ENCODE measurements at places on chromosomes 2 and 18.

DNA sequence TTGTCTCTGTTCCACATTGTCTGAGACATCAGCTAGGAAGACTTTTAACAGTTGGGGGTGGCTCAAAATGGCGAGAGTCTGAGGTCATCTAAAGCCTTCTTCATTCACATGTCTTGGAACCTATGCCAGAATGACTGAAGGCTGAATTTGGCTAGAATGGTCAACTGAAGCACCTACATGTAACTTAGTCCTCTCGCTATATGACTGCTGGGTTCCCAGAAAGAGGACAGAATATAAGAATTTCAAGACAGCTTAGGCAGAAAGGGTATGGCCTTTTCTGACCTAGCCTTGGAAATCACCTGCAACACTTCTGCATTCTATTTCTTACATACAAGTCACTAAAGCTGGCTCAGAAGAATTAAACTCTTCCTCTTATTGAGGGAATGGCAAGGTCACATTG lies 75.6 kb upstream of the OTX1 start:
- no peak for DNase-seq

DNA sequence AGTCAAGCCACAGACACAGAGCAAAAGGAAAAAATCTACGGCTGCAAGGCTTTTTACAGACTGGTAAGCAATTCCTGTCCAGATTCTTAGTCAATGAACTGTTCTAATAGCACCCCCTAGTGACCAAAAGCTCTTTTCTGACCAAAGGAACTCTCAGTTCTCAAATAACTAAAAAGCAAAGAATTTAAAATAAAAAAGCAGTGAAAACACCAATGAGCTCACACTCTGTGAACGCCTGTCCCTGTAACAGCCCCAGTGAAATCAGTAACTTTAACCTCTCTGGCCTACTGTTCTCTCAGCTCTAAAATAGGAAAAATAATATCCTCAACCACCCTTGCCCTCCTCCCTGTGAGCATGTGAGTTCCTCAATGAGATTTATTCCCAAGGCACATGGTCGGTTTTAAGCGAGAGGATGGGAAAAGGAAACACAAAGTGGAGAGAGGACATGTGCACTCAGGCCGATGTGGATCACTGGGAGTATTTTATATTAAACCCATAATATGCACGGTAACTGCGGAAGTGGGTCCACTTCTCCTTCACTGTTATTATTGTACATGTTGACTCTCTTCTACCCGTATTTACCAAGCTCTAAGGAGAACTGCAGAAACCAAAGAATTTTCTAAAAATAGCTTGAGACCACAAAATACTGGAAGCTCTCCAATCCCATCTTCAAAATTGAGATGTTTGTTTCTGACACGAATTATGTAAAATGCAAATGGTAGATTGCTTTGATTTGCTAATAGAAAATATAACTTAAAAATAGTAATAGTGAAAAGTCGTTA lies 128.5 kb downstream of the STK39 start:
- no peak for DNase-seq

- no peak for DNase-seq
Measured at GRCh38 chr2:108268001-108268400, 20.7 kb upstream of the SULT1C2 start.

- DNase-seq = no peak
Measured at GRCh38 chr2:888211-888801, 62.3 kb upstream of the SNTG2 start.

DNA sequence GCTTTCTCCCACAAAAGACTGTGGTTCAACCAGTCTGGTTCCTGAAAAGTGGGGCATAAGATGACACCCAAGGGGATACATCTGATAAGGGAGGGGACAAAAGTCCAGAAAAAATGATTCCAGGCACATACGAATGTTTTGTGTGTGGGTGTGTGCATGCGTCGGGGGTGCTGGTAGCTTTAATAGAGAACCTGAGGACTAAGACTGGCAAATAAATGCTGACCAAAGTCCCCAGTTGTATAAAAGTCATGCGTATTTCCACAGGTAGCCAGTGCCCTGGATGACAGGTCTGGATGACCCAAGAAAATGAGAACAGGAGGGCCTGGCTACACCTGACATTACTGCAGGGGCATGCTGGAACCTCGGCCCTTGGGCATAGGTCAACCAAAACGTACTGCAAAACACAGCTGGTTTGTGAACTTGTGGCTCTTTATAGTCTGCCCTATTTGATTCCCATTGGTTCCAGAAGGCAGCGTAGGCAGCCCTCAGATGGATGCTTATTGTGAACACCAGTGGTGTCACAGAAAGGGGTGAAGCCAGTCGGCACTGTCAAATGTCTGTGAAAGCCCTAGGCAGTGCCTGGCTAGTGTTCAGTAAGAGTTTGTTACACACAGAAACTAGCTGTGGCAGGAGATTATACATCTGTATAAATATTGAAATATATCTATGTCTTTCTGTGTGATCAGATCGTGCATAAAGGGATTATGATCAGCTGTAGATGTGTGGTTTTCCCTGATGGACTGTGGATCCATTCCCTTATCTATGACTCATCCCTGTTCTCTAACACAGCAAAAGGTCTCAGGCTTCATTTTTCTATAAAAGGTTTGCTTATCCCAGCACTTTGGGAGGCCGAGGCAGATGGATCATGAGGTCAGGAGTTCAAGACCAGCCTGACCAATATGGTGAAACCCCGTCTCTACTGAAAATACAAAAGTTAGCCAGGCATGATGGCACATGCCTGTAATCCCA lies 58.3 kb downstream of the INSIG2 start:
- no peak for DNase-seq

DNA sequence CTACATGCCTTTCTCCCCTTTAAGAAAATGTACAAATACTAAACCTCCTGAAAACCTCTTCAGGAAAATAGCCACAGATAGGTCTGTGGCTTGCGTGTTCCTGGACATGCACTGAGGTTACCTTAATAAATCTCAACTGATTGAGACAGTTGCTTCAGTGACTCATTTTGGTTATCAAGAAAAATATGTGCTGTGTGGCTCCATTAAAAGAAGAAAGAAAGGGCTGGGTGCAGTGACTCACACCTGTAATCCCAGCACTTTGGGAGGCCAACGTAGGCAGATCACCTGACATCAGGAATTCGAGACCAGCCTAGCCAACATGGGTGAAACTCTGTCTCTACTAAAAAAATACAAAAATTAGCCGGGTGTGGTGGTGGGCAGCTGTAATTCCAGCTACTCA lies 27.1 kb downstream of the CREG2 start:
- DNase-seq = no peak

DNA sequence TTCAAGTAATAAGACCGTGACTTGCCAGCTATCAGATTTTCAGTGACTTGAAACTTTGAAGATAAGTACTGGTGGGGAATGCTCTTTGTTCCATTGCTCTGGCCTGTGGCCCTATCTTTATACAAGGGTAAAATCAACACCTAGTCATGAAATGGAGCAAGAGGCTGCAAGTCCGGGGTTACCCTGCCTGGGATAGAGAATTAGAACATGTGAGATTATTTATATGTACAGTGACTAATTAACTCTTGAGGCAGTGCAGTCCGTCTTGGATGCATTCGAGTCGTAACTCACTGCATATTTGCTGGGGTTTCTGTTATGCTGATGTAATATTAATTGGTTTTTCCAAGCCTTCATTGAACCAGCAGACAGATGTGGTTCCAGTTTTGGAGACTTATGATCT lies 105.8 kb upstream of the LYPD6 start:
- no peak for DNase-seq

DNA sequence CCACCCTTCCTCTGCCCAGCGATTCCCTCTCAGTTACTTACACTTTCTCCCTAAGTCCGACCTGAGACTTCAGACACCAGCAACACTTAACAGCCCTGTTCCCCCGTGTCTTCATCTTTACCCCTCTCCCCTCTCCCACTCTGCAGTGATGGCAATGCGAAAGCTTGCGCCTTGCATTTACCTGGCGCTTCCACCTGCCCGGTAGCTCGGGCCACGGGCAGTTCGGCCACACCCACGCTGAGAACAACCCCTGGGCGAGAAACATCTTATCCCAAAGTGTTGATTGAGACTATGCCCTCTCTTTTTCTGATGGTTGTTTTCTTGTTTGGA lies 558 bp downstream of the DNAJC10 start:
- DNase-seq = no peak

Data from CD4-positive, CD25-positive, alpha-beta regulatory T cell (primary cell).